ENCODE measurements at places on chromosomes 3 and 15.

- DNase-seq: no peak
These were observed 54.5 kb upstream of the OCA2 start for GRCh38 chr15:28153492-28154119.

DNA sequence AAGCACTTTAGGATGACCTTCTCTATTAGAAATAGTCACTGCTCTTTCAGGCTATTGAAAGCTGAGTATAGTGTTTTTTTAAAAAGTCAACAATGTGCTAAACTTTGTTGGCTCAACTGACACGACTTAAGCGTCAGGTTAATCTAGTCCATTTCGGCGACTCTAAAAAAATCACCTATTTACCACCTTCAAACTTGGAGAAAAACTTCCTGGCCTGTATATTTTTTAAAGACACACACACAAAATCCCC is 517.8 kb downstream of the FOXP1 start:
- DNase-seq: no peak

- DNase-seq: no peak
These were observed 22.6 kb downstream of the USP50 start for GRCh38 chr15:50523851-50524251.

GRCh38 chr3:16063603-16064002 is 110.9 kb upstream of the GALNT15 start:
- no peak for DNase-seq

DNA sequence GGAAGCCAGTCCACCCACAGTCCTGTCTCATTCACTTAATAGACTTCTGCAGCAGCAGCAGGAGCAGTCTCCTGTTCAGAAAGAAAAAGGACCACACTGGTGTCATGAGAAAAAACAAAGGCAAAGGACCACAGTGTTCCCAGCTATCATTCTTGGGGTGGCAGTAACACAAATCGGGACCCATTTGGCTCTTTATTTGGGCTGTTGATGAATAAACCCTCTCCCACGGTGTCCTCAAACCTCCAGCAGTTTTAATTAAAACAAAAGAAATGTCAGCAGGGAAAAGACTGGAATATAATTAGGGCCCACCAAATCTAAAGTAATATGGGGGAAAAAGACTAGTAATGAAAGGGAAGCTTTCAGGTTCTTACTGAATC is 210.5 kb upstream of the SLC2A2 start:
- DNase-seq: no peak

DNA sequence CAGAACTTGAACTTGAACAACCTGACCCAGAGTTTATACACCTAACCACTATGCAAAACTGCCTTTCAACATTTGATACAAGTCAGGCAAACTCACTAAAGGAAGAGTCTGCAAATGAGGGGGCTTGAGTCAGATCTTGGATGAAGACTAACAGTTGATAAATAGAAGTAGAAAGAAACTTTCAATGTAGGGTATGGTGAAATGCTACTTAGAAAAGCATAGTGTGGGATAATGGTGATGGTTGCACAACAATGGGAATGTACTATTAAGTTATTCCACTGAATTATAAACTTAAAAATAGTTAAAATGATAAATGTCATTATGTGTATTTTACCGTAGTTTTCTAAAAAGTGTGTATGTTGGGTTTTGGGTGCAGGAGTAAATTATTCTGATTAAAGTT is 19.7 kb upstream of the ZNF280D start:
- no peak for DNase-seq

DNA sequence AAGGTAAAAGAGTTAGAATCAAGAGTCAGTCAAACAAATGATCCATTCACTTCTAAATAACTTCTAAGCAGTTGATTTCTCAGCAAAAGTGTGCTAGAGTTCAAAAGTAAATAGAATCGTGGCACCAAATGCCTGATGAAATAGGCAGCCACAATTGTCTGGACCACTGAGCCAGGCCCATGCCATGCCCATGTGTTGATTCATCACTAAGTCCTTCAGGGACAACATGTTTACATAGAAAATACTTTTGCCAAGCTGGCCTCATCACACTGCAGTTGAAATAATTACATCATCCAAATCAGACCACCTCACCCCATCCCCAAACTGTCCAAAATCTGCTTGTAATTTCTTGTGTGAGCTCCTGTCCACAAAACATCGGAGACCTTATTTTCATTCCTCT is 216.3 kb downstream of the IGSF11 start:
- no peak for DNase-seq

GRCh38 chr15:62306851-62307504 is 141.9 kb upstream of the C2CD4B start:
- DNase-seq: peak; percentile 74

DNA sequence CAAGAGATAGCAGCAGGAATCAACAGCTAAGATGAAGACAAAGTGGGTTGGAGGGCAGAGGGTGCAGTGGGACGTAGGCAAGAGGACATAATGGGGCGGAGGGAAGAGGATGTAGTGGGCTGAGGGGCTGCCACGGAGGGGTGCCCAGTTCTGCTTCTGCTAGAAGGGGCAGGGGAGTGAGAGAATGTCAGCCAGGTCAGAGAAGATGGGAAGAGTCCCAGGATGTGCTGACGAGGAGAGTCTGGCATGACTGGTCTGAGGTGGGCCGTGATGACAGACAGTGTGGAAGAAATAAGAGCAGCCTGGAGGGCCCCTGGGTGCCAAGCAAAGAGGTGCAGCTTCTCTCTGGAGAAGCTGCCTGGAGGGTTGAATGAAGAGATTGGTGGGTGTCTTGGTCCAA is 4.0 kb downstream of the SPSB4 start:
- DNase-seq: no peak

GRCh38 chr15:77500989-77501388 is 80.3 kb downstream of the HMG20A start:
- DNase-seq: no peak

GRCh38 chr3:15384510-15385237 is 42.7 kb downstream of the METTL6 start:
- DNase-seq: no peak

- DNase-seq: no peak
These were observed 29.4 kb downstream of the FHIT start for GRCh38 chr3:61221759-61222362.
